ENCODE measurements at places on chromosomes 3 and 15.
A peak's percentile ranks its signal among the peaks of the same experiment; 100 is the strongest.

- no peak for DNase-seq
Measured at GRCh38 chr3:44952689-44953088, 23.3 kb downstream of the ZDHHC3 start.

DNA sequence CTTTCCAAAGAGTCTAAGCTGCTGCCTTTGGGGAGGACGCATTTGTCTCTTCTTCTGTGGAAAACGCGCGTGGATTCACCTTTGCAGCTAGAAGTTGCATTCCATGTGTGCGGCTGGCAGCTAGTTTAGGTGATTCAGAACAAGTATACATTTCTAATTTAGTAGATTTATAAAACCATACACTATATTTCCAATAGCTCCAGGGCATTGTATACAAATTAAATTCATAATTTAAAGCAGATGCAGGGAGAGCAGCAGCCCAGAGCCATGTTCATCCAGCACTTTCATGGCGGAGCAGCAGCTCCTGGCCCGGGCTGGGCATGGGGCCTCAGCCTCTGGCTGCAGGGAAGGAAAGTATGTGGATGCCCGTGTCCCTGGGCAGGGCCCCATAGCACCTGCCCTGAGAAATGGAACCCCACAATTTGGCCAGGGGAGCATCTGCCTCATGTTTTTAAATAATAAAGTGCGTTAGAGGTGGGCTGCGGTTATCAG is 42.8 kb upstream of the SEC22A start:
- DNase-seq = no peak

- DNase-seq = no peak
Measured at GRCh38 chr3:98971169-98971681, 69.7 kb upstream of the DCBLD2 start.

- DNase-seq = no peak
Measured at GRCh38 chr3:114176487-114176886, 2.4 kb downstream of the DRD3 start.

GRCh38 chr3:24191801-24192403 is 246.8 kb downstream of the NR1D2 start:
- DNase-seq = no peak

- no peak for DNase-seq
Measured at GRCh38 chr3:124529826-124530571, 200.3 kb upstream of the UMPS start.

GRCh38 chr3:24713516-24713915 is 218.9 kb upstream of the THRB start:
- no peak for DNase-seq

DNA sequence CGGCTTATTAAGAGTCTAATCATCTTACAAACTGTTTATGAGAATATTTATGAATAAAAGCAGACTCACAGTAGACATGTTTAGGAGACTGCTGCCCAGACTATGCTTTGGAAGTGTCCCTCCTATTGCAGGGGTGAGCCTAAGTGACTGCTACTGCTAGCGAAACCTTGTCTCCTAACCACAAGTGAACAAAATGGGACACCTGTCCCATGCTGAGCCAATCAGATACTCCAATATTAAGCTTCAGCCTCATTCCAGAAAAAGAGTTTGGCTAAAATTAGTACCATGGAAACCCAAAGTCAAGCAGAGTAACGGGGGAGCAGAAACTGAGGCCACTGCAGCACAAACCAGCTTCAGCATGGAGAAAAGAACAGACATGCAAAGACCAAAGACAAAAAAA is 4.6 kb downstream of the DENND6A start:
- DNase-seq = peak; percentile 61

GRCh38 chr3:31361371-31362273 is 171.1 kb upstream of the STT3B start:
- DNase-seq = no peak

- no peak for DNase-seq
Measured at GRCh38 chr3:150446470-150446977, 38.4 kb downstream of the TSC22D2 start.

DNA sequence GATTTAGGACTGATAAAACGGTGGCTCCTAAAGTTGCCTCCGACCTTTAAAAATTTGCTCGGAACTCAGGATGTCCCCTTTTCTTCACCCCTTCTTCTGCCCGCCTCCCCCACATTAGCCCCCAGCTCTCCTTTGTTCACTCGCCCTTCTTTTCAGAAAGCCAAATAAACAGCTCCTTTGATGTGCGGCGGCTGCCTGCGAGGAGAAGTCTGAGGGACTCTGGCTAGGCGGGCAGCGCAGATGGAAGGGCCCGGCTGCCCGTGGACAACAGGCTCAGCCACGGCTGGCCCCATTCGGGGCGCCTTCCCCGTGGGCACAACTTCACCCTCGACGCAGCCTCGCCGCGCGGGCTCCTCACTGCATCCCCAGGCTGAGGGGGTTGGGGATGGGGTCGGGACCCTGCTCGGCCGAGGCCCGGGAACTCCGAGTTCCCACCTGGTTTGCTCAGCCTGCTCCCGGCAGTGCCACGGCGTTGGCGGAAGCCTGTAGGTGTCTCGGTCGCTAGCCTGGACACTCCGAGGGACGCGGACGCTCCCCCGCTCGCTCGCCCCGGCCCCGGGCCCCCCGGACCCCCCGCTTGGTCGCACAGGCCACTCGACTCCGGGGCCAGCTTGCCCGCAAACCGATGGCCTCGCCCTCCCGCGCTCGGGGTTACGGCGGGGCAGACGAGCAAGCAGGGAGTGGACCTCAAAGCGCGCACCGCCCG is 897 bp upstream of the TLE3 start:
- DNase-seq = peak; percentile 38

DNA sequence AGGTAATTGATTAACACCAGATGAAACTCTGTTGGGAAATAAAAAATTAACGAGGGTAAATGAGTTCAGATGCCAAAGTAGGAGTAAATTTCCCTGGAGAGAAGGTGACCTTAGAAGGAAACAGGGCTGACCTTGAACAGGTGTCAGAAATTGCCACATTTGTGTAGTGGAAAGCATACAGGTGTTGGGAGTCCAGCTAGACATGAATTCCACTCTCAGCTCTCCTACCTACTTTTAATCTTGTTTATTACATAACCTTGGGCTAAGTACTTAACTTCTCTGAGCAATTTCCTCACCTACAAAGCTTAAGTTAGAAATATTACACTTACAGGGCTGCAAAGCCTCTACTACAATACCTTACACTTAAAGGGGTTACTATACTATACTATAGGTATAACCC is 96.0 kb downstream of the ISL2 start:
- no peak for DNase-seq
